ENCODE measurements at places on chromosomes 3 and 15.

- no peak for DNase-seq
Measured at GRCh38 chr3:47225310-47225906, 57.2 kb downstream of the KIF9 start.

GRCh38 chr3:153357436-153357835 lies 195.4 kb downstream of the RAP2B start:
- DNase-seq: no peak

DNA sequence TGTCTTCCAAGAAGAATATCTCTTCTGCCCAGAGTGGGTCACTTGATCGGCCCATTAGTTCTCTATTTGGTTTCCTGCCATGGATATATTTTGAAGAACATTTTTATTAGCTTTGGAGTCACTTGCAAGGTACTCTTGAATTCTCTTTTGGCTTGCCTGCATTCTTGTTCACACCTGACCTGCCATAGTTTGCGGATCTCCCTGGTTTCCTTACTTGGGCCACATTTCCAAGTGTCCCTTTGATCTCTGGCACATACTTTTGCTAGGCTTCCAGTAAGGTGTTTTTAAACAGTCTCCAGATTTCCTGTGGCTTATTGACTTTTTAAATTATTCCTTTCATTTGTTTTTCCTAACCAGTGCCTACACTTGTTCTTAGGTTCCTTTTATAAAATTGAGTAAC lies 488.5 kb upstream of the MDFIC2 start:
- no peak for DNase-seq

DNA sequence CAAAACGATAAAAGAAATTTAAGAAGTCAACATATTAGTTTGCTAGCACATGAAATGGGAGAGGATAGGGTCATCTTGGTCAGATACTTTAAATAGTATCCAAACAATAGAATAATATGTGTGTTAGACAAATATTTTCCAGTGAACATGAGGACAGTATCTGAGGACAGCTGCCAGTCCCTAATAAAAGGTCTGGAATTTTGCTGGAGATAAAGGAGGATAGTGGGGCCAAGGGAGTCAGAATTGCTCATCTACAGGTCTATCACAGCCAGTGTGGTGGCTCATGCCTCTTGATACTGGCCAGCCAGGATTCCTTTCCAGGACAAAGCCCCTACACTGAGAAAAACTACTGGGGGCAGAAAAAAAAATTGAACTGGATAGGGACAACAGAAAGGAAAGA lies 74.0 kb downstream of the HERC1 start:
- no peak for DNase-seq

- DNase-seq: no peak
Measured at GRCh38 chr3:196883361-196883760, 15.6 kb downstream of the SENP5 start.

DNA sequence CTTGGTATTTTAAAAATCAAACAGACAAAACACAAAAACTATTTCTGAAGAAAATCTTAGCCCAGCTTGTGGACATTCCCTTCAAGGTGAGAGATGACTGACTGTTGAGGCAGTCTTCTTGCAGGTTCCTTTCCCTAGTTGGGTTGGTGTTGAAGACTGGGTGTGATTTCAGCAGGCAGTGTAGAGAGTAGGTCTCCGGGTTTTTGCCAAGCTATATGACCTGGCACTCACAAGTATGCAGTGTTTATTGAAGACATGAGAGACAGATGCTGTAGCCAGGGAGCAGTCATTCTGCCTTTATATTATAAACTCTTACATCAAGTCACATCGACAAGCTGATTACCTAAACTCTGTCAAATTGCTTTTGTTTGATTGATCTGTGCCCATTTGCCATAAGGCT lies 17.5 kb downstream of the SENP8 start:
- no peak for DNase-seq

- DNase-seq: peak; percentile 84
Measured at GRCh38 chr15:73930371-73930770, 4.1 kb downstream of the LOXL1 start.

GRCh38 chr3:90026406-90026805 lies 919.0 kb downstream of the EPHA3 start:
- no peak for DNase-seq

DNA sequence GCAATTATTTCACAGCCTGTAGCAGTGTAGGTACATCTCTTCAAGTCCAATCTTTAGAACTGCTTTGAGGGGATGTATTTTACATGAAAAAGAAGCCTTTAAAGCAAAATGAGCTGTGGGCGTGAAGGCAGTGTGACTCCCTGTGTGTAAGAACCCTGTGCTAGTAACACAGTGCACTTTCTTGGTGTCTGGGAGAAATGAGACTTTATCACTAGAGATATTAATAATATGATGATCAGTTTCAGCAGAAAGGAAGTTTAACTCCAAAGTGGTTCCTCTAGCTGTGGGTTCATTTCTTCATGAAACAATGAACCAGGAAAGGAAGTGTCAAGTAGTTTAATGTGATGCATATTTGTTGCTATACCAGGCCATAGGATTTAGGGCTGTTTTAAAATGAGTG lies 41.5 kb downstream of the SLCO3A1 start:
- DNase-seq: no peak

DNA sequence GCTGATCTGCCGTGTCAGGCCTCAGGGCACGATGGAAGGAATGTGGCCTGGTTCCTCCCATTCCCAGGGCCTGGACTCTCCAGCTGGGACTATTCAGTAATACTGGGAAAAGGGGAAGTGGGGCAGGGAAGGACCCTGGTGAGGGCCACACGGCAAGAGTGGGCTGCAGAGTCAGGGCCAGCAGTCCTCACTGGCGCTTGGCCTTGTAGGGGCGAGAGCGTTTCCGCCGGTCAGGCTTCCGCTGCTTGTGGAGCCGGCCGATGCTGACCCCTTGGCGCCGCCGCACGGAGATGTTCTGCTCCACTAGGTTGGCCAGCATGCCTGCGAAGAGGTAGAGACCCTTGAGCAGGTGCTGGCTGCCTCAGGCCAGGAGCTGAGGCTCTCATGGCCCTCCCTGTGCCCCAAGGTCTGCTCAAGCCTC lies 42.8 kb downstream of the SEMA3G start:
- DNase-seq: peak; percentile 43

DNA sequence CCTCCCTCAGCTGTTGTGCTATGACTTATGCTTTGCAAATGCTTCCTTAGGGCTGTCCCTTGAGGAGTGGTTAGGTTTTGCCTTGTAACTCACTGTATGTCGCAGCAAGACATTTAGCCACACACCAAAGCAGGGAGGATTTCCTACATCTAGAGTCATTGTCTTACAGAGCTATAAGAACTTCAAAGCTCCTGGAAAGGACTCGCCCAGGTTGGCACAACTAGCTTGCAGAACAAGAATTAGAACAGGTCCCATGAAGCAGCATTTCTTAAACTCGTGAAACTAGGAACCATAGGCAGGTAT lies 19.4 kb upstream of the ACAP2 start:
- DNase-seq: no peak

DNA sequence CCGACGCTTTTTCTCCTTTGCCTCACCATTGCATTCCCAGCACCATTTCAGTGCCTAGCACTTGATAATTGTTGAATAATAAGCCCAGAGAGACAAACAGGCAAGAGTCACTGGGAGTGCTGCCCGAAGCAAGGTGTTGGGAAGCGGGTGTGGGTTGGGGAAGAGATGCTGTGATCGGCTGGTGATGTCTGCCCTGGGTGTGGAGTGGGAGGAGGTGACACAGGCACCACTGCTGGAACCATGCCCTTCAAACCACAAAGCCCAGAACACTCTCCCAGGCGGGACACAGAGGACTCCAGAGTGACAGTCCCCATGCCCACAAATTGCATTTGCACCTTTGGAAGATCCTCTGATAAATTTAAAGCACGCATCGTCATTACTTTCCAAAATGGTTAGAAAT lies 148.2 kb downstream of the CHSY1 start:
- DNase-seq: no peak

DNA sequence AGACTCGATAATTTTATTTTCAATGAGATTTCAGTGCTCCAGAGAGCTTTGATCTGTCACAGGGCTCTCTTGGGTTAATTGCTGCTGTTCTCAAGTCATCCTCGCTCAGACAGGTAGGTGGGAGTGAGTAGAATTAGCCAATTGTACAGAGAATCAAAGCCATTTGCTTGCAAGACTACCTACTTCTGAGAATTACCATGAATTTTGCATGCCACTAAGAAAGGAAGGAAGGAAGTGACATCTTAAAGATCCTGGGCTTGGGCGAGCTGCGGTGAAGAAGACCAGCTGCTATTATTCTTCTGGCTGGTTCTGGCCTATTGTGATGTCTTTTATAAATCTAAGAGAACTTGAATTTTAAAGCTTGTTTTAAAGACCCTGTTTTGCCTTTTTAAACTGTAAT lies 154.1 kb upstream of the LPP start:
- DNase-seq: no peak

GRCh38 chr3:48502728-48503168 lies 1.2 kb downstream of the SHISA5 start:
- DNase-seq: peak; percentile 50

- no peak for DNase-seq
Measured at GRCh38 chr3:63042833-63043232, 167.6 kb upstream of the CADPS start.

DNA sequence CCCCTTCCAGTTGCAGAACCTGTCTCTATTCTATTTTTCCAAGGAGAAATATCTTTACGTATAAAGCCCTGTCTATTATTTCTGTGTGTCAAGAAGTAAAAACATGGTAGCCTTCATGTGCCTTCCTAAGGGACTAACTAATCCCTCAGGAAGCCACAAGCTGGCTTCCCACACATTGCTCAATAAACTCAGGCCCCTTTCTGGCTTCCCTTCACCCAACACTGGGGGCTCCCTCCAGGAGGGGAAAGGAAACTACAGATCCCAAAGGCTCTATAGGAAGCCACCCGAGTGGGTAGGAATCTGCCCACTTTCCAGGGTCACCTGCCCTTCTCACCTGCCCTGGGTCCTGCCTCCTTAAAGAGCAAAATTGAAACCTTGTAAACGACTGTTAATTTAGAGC lies 4.6 kb downstream of the TLE3 start:
- no peak for DNase-seq

DNA sequence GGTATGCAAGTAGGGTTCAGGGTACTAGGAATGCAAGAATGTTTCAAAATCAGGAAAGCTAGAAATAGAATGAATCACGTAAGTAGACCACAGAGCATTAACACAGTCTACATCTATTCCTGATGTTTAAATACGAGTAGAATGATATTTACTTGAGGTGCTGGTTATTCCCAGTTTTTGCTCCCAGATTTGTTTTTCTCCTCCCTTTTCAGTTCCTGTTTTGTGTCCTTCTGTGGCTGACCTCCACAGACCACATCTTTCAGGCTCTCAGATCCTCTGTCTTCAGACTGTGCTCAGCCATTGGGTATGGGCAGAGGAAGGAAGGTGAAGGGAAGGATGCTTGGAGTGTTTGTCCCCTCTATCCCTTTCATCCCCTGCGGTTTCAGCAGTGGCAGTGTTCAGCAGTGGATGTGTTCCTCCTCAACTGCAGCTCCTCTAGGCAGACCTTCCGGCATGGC lies 276.6 kb downstream of the ZNF621 start:
- DNase-seq: no peak

DNA sequence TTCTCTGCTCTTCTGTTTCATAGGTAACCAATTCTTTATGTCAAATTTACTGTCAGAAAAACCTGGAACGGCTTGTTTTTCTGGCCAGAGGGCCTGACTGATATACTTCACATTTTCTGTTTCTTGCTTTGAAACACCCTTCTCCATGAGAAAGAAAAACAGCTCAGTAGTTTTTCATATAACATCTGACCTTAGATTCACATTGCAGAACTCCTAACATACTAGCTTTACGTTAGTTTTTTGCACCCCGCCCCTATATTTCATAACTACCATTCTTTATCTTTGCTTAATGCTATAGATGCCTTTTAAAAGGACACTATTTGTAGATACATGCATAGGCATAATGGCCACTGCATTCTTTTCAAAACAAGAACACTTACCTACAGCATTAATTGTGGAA lies 83.9 kb upstream of the TSC22D2 start:
- no peak for DNase-seq

DNA sequence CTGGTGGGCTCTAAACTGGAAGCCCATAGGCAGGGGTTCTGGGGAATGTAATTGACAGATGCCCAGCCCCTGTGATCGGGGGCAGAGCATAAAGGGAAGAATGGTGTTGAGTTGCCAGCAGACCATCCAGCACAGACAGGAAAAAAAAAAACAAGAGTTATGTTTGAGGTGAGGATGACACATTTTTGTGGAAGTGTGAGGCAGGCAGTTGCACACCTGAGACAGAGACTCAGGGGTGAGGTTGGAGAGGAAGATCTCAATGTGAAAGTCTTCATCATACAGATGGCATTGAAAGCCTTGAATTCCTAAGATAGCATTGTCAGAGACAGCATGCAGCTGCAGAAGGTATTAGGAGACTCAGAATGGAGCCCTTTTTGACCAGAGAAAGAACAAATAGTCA lies 18.6 kb upstream of the ST8SIA2 start:
- no peak for DNase-seq

DNA sequence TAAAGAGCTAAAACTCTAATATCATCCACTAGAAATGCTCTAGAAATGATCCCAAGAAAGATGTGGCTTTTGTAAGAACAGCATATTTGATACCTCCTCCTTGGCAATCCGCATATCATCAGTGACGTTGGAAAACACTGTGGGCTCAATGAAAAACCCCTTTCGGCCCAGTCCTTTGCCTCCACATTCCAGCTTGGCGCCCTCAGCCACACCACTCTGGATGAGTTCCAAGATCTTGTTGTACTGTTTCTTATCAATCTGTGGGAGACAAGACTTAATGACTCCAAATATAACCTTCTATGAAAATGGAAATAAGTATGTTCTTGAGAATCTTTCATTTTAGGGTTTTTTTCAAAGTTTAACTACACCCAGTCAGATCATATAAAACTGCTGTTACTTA lies 103.6 kb downstream of the ALDH1A2 start:
- DNase-seq: no peak

GRCh38 chr3:196339493-196340254 lies 1.5 kb upstream of the TM4SF19 start:
- no peak for DNase-seq

GRCh38 chr15:85415783-85416182 lies 35.4 kb downstream of the AKAP13 start:
- no peak for DNase-seq

- DNase-seq: no peak
Measured at GRCh38 chr3:26422415-26422814, 200.2 kb upstream of the LRRC3B start.

- no peak for DNase-seq
Measured at GRCh38 chr3:116440196-116440595, 5.1 kb downstream of the LSAMP start.

DNA sequence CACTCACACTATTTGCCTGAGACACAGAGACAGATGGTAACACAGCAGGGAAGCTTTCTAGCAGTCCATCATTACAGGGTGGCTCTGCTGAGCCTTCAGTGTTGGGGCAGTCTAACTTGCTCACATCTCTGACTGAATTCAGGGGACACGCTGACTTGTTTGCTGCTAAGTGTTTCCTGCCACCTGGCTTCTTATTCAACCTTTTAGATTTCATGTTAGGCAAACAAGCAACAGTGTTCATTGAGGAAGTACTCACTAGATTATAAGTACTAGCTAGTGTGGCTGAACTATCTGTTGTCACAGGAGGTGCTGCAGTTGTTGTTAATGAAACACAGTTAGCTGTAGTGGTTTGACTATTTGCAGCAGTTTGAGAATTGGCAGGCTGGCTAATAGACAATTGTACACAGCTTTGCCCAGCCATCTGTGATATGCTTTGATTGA lies 37.3 kb downstream of the USF3 start:
- DNase-seq: no peak

GRCh38 chr15:59105854-59106253 lies 908 bp downstream of the CCNB2 start:
- no peak for DNase-seq

- DNase-seq: no peak
Measured at GRCh38 chr3:172530101-172530561, 6.9 kb upstream of the TNFSF10 start.

- no peak for DNase-seq
Measured at GRCh38 chr15:79562899-79563298, 130.8 kb downstream of the MINAR1 start.

Measured in right cardiac atrium (tissue), 5 donors.